ENCODE measurements at places on chromosomes 12 and 14.

DNA sequence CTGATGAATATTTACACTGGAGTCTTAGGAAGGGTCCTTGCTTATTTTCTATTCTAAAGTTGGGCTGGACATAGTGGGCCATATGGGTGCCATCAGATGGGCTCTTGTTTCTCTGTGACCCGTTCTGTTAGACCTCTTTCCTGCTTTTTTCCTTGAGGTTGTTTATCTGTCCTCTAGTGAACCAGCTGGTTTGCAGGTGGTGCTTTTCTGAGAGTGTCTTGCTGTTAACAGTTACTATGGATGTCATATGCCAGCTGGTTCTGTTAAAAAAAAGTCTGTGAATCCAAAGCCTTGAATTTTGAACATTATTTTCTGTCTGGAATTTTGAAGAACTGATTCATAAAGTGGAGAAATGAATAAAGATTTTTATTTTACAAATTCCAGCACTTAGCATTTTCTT, 29.2 kb downstream of the ZC3H14 start:
- no peak for DNase-seq

DNA sequence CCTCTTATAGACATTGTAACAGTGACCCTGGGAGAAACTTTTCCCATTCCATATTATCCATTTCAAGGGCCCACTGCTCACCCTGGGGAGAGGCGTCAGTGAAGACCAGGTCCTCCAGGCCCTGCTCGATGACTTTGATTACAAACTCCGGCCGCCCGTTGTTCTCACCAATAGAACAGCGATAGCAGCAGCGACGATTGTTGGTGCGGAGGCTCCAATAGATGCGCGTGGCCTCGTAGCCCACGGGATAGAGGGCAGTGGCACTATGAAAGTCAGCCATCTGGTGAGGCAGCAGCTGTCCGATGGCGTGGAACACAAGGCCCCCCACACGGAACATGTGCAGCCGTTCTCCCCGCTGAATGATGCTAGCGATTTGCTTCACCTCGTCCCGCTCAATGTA, 7.5 kb upstream of the PRKAG1 start:
- no peak for DNase-seq

DNA sequence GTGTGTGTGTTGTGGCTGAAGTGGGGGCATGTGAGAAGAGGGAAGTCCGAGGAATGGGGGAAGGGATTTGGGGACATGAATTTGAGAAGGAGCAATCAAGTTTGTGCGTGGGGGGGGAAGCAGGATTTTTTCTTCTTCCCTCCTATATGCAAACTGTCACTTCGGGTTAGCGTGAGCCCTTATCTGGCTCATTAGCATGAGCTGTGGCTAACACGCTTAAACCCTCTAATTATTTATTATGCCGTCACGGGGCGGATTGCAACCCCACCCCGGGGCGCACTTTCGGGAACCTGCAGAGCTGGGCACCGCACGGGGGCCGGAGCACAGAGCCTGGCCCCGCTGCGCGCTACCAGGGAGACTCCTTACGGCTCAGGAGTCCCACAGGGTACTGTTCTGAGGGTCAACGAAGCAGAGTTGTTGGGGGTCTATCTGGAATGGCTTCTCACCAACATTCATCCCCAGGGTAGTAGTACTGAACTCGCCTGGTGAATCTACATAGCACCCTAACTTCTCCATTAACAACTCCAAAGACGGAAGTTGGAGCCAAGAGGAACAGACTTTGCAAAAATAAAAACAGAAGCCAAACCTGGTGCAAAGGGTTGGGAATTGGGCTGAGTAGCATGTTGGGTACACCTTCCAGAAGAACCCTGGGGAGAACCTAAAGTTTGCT, 6.4 kb upstream of the ASCL1 start:
- DNase-seq, result no peak

DNA sequence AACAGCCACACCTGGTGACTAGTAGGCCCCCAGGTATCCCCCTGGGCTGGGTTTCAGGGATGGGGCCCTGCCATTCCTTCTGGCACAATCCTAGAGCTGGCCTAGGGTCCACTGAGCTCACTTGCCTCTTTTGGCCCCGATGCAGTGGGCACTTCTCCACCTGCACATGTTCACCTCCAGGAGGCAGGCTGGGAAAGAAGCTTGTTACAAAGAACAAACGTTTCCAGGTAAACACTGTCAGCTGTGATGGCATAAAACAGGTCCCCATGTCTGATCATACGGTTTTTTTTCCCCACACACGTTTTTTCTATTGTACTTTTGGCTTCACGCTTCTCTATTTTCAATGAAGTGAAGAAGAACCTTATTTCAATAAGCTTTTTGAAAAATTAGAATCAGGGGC, 15.8 kb upstream of the HVCN1 start:
- DNase-seq, result no peak

DNA sequence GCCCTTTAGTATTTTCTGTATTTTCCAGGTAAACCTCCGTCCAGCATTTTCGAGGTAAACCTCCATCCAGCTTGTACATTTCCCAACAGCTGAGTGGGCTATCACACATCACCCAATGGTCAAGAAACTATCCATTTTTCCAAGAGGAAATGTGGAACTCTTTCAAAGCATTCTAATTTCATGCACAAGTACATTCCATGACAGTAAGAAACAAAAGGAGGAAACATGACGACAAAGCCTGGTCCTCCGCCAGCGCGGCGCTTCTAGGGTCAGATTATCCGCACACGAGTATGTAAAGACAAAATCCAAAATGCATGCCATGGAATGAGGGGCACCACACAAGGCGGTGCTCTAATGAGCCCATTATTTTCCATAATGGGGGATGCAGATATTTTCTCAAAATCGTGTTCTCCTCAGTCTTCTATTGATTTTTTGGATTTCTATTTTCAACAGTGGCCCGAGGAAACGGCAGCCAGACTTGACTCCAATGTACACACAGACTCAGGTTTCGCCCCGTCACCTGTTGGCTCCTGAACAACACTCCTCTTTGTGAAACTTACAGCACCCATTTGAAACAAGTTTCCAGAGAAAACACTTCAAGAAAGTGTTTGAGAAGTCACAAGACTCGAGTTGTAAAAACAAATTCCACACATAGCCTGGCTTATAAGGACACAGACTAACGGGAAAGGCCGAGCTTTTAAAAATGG, 107.4 kb downstream of the PRICKLE1 start:
- DNase-seq, result peak; percentile 27

DNA sequence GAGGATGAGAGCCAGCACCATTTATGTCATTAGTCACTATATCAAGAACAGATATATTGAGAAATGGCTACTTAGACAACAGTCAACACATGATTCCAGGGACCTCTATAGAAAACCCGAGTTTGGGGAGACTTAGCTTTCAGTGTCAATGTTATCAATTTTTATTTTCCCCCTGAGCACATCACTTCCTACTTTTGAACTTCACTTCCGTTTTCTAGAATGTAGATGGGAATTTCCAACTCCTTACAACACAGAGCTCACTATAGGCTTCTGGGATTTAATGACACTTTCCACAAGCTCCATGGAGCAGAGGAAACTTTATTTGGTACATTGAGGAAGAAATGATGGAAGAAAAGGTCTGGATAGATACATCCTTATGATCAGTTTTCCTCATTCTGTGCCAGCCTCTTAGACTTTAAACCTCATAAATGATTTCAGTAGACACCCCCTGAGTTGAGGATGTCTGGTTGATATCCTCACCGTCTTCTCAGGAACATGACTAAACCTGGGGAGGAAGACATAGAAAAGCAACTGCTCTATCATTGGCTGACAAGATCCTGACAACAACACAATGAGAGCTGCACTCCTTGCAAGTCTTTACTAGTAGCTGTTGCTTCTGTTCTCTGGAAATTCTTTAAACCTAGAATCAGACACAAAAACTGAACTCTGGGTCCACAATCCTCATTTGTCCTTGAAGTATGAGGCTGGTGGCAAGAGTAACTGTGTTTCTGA, 449.4 kb upstream of the OR4E1 start:
- no peak for DNase-seq

GRCh38 chr12:115752156-115752555, 525.3 kb downstream of the MED13L start:
- no peak for DNase-seq

DNA sequence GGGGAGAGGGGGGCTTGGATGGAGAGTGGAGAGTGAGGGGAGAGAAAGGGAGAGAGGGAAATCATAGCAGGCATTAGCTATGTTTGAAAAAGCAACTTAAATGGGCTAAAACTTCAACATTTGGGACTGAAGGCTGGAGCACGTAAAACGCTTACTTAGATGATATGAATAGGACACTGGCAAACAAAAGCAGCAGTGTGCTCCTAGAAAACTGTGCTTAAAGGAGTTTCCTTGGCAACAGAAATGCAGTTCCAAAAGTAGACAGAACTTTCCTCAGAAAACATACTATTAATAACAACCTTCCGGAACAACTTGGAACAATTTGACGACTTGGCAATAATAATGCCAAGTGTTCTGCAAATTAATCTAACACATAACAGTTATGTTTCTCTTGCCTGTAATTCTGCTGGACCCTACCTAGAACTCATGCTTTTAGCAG, 235.5 kb upstream of the NPAS3 start:
- DNase-seq, result no peak
